ENCODE measurements at places on chromosomes 7 and 10. TPM values are rescaled to one million over a fixed set of nuclear protein-coding genes. Genes with fewer than 3 reads are reported as not detected.

The ATOH7 gene
- polyA plus RNA-seq = 0.21 TPM

The DYDC2 gene
- polyA plus RNA-seq = not detected

The PGAM2 gene
- 230 TPM for polyA plus RNA-seq

The NODAL gene
- not detected for polyA plus RNA-seq

The CYP2C19 gene
- polyA plus RNA-seq = not detected

The STEAP1 gene
- polyA plus RNA-seq = 3.5 TPM

The MYL10 gene
- 40.9 TPM for polyA plus RNA-seq

The SPDYE1 gene
- polyA plus RNA-seq = 2.0 TPM

The EVX1 gene
- not detected for polyA plus RNA-seq

The VIPR2 gene
- 10.2 TPM for polyA plus RNA-seq

The NPSR1 gene
- polyA plus RNA-seq = not detected

The MYPN gene
- 65.1 TPM for polyA plus RNA-seq

The BLVRA gene
- 28.0 TPM for polyA plus RNA-seq

The LGI1 gene
- polyA plus RNA-seq = 55.2 TPM

The PNLIPRP3 gene
- polyA plus RNA-seq = not detected

The ELOVL3 gene
- 0.28 TPM for polyA plus RNA-seq

The ZNF37A gene
- polyA plus RNA-seq = 9.7 TPM

The MYL7 gene
- polyA plus RNA-seq = 5.8 TPM

The OSBPL3 gene
- polyA plus RNA-seq = 2.9 TPM

The ASB4 gene
- polyA plus RNA-seq = 34.9 TPM

The TCERG1L gene
- polyA plus RNA-seq = 0.16 TPM
